Activated CD4-positive, CD25-positive, alpha-beta regulatory T cell treated with anti-CD3 and anti-CD28 coated beads, Interleukin-2, amount 50 U/mL, for 24 hours (primary cell): ENCODE measurements at places on chromosomes 7 and 10.

DNA sequence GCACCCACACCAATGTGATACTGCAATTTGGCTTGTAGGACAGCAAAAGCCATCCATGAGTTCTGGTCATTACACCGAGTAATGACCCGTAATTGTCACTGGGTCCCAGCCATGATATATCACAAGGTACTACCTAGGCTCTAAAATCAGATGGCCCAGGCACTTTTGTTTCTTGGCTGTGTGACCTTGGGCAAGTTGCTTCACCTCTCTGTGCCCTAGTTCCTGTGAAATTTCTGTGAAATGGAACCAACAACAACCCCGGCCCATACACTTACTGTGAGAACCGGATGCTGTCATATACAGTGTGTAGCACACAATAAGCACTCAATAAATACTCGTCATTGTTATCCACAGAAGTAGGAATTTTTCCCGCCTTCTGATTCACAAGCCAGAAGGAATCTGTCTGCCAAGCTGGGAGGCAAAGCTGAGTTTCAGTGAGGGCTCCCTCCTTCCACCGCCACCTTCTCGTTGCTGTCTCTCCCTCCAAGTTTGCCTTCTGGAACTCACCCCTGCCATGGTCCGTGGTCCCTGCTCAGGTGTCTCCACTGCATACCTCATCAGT is 6.4 kb upstream of the CYTH3 start:
- ATAC-seq, result no peak

DNA sequence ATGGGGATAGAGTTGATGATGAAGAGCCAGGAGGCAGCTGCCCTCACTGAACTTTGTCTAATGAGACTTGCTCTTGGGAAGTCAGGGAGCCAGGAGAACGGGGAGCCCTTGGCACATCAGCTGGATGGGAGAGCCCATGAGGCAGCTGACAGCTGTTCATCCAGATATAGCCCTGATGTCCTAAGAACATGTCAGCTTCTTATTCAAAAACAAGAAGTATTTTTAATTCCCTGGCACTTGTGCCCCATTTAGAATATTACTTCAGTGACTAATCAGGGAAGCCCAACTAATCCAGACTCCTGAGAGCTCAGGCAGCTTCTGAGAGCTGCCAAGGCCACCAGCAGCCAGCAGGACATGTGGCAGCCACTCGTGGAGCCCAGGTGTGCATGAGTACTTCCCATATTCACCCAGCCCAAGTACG is 363.4 kb downstream of the GRID1 start:
- ATAC-seq, result no peak

- no peak for ATAC-seq
These were observed 4.4 kb upstream of the STEAP4 start for GRCh38 chr7:88310956-88311674.

DNA sequence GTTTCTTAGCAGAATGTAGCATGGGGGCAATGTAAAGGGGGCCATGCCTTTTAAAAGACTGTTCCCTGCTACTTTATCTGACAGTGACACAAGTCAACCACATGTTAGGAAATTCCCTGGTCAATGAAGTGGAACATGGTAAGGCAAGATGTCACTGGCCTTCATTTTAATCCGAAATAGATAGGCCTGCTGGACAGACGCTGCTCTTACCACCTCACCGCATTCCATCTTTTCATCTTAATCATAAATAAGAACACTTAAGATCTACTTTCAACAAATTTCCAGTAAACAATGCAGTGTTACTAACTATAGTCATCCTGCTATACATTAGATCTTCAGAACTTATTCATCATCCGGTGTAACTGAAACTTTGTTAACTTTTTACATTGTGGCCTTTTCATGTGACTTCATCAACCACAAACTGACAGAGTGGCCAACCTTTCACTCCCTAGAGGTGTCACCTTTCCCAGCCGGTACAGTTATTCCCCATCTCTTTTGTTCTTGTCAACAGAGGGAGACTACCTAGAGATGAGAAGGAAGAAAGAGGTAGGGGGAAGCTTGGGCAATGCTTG is 15.6 kb downstream of the ASB4 start:
- peak; percentile 78 for ATAC-seq

DNA sequence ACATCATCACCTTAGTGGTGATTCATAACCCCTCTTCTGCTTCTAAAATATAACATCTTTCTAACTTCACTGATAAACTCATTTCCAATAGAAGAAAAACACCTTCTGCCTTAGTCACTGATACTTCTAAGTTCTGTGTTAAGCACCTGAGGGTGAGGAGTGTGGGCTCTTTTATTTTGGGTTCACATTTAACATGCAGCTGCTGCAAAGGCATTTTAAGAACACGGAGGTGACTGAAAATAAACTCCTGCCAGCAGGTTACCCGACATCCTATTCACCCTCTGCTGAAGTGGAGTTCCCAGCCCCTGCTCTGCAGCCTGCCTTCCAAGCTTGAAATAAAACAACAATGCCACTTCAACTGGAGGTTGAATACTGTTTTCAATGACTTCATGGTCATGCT is 202.9 kb upstream of the PLXNA4 start:
- peak; percentile 15 for ATAC-seq

GRCh38 chr10:132111121-132111731 is 45.5 kb downstream of the JAKMIP3 start:
- no peak for ATAC-seq

DNA sequence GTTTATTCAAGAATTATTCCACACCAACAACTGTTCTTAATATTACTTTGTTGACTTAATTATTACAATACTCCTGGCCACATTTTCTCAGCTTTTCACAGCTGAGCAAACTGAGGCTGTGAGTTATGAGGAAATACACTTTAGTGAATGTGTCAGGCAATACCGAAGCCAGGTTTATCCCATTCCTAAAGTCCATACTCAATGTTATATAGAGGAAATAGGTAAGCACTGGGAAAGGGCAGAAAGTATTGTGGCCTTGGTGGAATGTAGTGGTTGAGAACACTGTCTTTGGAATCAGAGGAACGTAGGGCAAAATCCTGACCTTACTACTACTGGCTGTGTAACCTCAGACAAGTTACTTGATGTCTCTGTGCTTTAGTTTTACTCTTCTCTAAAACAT is 110.8 kb downstream of the CD36 start:
- ATAC-seq, result no peak
